ENCODE measurements at places on chromosomes 12 and 14. TPM values are rescaled to one million over a fixed set of nuclear protein-coding genes. Genes with fewer than 3 reads are reported as not detected.

SERPINA10 gene
- not detected for total RNA-seq

GUCY2C gene
- total RNA-seq, result under 0.01 TPM

PTPRQ gene
- total RNA-seq, result 0.49 TPM

BMP4 gene
- total RNA-seq, result 0.98 TPM

AICDA gene
- not detected for total RNA-seq
